IMR-90 (cell line): ENCODE measurements at places on chromosomes 12 and 14. TPM values are rescaled to one million over a fixed set of nuclear protein-coding genes. Genes with fewer than 3 reads are reported as not detected.

DNA sequence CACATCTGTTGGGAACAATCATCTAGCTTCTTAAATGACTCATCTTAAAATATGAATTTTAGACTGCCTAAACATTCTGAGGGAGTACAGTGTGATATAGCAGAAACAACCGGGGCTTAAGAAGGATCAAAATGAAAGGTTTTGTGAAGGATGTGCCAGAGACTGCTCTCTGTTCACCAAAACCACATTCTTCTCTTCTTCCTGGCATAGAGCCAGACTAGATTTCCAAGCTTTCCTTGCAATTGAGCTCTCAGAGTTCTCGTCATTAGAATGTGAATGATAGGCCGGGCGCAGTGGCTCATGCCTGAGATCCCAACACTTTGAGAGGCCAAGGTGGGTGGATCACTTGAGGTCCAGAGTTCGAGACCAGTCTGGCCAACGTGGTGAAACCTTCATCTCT, 94.5 kb downstream of the LRRIQ1 start:
- DNase-seq = no peak

GRCh38 chr14:97408503-97408902, 611.3 kb downstream of the VRK1 start:
- DNase-seq = no peak

- no peak for DNase-seq
Measured at GRCh38 chr12:77996670-77997069, 166.0 kb downstream of the NAV3 start.

BBOF1 gene
- 1.6 and 1.7 TPM in 2 replicates for total RNA-seq

FAM186B gene
- total RNA-seq = 0.18 and 0.28 TPM in 2 replicates

GUCY2C gene
- not detected in 2 replicates for total RNA-seq
